ENCODE measurements at places on chromosomes 6 and 20.

- no peak for DNase-seq
Measured at GRCh38 chr20:21685981-21686380, 19.5 kb upstream of the PAX1 start.

DNA sequence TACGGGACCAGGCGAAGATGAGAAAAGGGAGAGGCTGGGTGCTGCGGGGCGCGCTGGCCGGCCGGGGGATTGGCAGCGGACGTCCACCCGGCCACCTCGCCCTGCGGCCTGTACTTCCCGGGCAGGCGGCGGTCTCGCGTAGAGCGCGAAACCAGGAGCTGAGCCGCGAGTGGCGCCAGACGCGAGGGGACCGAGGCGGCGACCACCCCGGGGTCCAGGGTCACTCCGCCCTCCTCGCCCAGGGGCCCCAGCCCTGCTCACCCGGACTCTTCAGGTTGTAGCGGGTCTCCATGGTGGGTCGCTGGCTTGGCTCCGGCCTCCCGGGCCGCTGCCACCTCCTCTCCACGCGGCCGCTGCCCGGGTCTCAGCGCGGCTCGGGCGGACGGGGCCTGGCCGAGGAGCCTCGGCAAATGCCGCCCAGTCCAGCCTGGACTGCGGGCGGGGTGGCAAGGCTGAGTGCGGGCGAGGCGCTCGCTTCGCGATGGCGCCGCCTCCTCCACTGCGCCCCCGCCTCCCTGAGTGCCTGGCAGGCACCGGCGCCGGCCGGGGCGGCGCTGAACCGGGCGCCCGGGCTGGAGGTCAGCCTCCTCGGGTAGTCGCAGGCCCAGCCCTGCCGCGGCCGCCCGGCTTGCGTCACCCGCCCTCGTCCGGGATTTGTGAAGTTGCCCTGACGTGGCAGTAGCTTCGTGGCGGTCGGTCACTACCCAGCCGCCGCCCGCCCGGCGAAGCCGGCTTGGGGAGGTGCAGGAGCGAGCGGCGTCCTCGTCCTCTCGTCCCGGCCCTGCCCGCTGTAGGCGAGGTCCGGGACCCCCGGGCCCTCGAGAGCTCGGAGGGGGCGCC lies at the start of gene UBE2J1:
Gene UBE2J1 (minus strand): TSS at position 445 of the 840 bp plus-strand sequence. CDS start 153 bp downstream, at position 292.
- DNase-seq: peak; percentile 88

GRCh38 chr6:117494283-117494682 lies 11.8 kb downstream of the DCBLD1 start:
- no peak for DNase-seq

- DNase-seq: no peak
Measured at GRCh38 chr6:128118401-128118800, 217.5 kb upstream of the THEMIS start.

DNA sequence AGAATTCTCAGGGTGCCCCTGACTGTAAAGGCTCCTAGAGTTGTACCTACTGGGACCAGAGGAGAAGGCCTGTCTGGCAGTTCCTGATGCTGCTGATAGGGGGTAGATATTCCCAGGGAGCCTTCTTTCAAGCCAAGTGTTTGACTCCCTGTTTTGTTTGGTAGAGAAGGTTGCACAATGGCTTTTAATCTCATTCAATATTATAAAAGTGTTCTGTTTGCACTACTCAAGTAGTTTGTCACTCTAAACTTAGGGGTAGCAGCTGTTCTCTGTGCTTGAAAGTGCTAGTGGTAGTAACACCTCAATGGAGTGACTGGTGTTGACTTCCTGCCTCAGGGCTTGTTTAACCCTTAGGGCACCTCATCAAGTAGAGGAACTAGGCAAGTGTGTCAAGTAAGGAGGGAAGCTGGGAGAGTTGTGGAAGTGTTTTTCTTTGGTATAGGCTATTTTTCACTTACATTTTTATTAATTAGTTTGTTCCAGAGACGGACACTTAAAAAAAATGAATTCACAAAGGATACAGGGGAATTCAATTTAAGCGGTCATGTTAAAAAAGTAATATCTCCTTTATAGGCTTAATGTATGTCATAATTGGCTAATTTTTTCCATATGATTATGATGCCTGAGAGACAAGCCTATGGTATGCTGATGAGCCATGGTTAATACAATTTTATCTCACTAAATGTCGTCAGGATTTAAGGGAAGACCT lies 38.1 kb downstream of the BICRAL start:
- DNase-seq: peak; percentile 65

DNA sequence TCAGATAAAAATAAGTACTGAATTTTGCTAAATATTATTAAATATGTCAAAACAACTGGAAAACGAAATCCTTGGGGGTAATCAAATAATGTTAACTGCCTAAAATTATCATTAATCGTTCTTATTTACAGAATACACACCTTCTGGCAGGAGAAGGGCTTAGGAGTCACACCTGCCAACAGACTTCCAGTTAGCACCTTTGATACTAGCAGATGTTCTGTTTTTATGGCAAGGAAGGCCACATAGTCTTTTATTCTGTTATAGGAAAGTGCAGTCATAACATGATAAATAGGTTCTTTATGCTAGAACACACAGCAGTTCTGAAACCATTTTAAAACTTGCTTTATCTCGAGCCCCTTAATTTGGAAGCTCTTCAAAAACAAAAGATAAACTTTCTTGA lies 464.1 kb downstream of the UTRN start:
- peak; percentile 95 for DNase-seq

- no peak for DNase-seq
Measured at GRCh38 chr6:152379423-152379822, 257.7 kb downstream of the SYNE1 start.

- no peak for DNase-seq
Measured at GRCh38 chr6:44500074-44500473, 112.6 kb downstream of the CDC5L start.

GRCh38 chr6:7561153-7561964 lies 19.9 kb downstream of the DSP start:
- peak; percentile 98 for DNase-seq

DNA sequence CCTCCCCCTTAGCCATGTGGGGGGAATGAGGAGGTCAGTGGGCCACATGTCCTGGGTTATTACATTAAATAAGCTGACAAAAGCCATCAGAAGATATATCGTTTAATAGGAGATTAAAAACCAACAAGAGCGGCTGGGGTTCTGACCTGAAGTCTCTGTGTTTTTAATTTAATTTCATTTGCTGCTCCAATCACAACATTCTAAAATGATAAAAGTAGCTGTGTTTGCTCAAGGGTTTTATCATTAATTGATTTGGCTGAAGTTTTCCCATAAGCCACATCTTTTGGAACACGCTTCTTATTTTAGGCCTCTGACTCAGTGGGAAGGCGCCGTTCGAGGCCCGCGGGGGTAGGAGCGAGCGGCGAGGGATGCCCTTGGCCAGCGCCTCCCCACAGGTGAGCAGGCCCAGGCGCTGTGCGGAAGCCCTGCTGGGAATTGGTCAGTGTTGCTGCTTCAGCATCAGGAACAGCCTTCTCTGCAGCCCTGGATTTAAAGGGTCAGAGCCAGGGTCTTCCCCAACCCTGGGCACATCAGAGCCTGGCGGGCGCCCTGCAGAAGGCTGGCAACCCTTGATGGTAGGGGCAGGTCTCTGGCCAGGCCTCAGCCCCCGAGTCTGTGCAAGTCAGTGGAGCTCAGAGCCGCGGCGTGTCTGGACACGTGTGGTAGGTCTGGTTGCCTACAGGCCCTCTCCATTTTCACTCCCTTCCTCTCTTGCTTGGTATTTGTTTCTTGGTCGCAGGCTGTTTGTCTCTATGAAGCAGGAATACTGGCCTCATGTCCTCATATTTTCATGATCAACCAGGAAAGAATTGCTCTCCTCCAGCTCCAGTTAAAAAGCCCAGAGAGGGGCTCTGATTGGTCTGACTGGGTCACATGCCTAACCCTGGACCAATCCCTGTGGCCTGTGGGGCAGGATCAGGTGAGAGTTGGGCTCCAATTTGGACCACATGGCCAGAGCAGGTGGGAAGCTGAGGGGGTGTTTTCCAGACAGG lies 30.9 kb upstream of the MLN start:
- no peak for DNase-seq

DNA sequence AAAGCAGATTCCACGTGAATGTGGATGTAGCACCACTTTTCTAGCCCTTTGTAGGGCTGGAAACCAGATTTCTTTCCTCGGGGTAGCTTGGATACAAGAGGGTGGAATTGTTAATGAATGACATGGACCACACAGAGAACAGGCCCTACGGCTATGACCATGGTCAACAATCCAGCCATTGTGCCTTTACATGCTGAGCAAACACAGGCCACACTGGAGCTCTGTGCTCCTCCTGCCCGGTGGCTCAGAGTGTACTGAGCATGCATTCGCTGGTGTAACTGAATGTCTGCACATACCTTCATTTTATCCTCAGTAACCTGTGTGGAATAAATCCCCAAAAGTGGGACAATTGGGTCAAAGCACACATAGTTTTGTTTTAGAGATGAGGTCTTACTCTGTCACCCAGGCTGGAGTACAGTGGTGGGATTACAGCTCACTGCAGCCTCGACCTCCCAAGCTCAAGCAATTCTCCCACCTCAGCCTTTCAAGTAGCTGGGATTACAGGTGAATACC lies 32.8 kb downstream of the LRP11 start:
- DNase-seq: peak; percentile 93

DNA sequence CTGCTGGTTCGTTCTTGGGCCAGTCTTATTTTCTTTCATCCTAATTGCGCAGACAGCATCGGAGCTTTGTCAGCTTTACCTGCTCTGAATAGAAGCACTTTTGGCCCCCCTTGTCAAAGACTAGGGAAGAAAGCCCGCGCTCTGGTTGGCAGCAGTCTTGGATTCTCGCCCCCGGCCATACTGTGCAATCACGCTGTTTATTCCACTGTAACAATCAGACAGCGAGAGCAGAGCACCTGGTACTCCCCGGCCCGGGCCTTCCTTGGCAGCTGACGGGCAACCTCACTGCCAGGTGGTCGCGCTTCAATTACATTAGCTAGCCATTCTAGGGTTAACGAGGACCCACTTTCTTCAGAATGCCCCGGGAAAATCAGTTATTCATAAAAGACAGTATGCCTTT lies 72.6 kb downstream of the INSM1 start:
- DNase-seq: peak; percentile 91

GRCh38 chr6:88561034-88561953 lies 395.1 kb upstream of the CNR1 start:
- no peak for DNase-seq

GRCh38 chr6:160084198-160084776 lies 37.3 kb upstream of the SLC22A1 start:
- DNase-seq: no peak

All from NCI-H146 (cell line).